ENCODE measurements at places on chromosomes 6 and 20.

GRCh38 chr6:119171864-119172588, 93.6 kb upstream of the FAM184A start:
- no peak for DNase-seq

- no peak for DNase-seq
Observed at GRCh38 chr6:146872426-146872785, 273.6 kb downstream of the ADGB start.

DNA sequence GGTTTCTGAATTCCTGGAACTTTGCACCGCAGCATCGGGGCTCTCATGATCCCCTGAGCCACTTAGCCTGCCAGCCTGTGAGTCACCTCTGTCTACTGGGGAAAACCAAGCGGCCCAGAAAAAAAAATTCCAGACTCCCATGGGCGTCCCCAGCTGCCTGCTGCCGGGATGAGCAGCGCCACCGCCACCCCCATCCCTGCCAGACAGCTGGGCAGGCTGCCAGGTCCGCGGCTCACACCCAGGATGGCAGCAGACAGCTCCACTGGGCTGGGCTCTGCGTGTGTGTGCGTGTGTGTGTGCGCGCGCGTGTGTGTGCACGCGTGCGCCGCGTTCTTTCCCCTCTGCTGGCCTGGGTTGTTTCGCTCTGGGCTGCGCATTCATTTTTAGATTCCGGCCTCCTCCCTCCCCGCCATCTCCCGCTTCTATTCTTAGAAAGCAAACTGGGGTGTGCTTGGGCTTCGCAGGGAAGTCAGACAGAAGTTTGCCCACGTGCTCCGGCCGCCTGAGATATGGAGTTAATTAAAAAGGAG, 38.9 kb upstream of the PMEPA1 start:
- DNase-seq, result peak; percentile 85

DNA sequence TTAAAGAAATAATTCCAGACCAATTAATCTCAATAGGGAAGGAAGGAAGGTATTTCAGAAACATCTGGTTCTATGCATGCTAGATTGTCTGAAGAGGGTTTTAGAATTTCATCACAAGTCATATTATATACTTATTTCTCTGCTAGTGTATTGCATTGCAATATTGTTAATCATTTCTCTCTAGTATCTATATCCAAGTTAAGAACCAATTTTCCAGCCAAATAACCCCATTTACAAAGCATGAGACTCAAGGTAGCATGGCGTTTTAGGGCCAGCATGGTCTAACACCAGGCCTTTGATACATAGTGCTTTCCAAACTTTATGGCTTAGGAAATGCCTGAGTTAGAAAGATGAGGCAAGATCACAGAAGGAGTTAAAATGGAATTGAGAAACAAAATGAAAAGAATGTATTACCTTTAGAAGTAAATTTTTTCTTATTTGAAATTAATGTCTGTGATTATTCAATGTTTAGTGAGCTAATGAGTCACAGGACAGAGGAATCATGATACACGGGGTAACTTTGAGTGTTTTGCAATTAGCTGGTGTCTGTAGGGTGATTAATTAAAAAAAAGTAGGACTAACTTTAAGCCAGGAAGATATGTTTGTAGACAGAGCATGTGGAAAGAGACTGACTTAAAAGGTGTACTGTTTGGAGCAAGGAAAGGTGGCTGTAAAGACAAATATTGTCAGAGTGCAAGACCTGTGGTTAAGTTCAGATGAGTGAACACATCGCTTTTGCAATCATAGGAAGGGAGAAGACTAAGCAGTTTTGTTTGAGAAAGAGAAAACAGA, 1006.2 kb upstream of the CITED2 start:
- no peak for DNase-seq

DNA sequence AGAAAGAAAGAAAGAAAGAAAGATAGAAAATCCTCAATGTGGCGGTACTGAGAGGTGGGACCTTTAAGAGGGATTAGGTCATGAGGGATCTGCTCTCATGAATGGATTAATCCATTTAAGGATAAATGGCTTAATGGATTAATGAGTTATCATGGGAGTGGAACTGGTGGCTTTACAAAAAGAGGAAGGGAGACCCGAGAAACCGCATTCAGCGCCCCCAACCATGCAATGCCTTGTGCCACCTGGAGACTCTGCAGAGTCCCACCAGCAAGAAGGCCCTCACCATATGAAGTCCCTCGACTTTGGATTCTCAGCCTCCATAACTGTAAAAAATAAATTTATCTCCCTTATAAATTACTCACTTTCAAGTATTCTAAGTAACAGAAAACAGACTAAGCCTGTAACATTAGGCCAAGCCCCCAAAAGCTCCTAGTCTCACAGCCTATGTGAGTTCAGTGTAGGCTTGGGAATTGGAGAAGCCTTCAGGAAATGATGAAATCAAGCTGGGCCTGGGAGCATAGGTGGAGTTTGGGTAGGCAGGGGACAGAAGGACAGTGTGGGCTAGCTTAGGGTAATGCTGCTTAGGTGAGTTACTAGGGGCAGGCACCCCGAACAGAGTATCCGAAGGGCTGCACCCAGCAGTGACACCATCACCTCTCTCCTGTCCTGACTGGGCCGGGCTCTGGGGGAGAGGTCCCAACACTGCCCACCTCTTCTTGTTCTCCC, 36.2 kb upstream of the RNF24 start:
- DNase-seq, result peak; percentile 27

GRCh38 chr6:2216794-2217383, 28.5 kb downstream of the GMDS start:
- no peak for DNase-seq

- DNase-seq, result no peak
Observed at GRCh38 chr6:25280344-25281074, 1.3 kb downstream of the CARMIL1 start.

DNA sequence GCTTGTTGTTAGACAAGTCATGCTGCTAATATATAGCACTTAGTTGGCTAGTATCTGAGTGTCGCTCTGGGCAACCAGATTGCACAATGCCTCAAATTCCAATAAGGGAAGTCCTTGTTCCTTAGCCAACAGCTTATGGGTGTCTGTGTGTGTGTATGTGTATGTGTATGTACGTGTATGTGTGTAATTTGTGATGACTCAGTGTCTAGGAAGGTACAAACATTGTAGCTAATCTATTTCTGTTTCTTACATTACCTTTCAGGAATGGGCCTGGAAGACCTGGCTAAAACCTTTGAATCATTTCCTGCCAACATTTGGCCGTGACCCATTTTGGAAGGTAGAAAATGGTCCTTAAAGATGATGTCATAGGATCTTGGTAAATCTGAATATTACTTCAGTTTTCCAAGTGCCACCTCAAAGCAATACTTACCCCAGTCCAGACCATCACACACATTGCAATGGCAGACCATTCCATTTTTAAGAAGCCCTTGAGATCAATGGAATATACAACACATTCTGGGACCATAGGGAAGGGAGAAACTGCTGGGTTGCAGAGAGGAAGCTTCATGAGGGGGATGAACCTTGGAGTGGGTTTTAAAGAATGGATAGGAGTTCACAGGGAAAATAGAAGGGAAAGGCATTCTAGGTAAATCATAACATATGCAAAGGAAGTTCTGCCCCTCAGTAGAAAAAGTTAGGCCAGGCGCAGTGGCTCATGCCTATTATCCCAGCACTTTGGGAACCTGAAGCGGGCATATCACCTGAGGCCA, 25.1 kb downstream of the NEDD9 start:
- DNase-seq, result peak; percentile 71

DNA sequence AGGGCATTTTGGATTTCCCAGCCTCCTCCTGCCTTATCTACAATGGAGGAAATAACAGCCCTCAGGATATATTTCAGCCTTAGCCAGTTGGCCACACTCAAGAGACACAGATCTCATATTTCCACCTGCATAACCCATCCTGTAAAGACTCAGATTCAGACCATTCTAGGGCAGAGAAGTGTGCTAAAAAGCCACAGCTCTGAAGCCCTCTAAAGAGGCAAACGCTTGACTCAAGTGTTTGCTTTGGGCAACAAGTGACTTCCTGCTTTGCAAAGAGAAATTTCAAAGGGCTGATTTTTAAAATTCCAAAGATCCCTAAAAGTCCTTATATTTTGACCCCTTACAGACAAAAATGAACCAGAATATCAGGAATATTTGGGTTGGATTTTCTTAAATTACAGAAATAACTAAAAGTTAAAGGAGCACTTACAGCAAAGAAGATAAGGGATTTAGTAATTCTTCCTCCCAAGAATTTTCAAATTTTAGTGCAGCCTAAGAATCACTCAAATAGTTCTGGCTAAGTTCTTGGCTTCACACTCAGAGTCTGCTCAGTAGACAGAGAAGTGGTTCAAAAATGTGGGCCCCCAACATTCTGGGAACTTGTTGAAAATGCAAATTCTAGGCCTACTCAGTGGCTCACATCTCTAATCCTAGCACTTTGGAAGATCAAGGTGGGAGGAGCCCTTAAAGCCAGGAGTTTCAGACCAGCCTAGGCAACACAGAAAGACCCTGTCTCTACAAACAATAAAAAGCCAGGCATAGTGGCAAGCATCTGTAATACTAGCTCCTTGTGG, 18.9 kb upstream of the ADGRF5 start:
- no peak for DNase-seq

- DNase-seq, result no peak
Observed at GRCh38 chr20:63690898-63691710, 5.3 kb upstream of the TNFRSF6B start.

- no peak for DNase-seq
Observed at GRCh38 chr6:136383268-136383937, 93.8 kb upstream of the BCLAF1 start.
